ENCODE measurements at places on chromosomes 11 and 22. TPM values are rescaled to one million over a fixed set of nuclear protein-coding genes. Genes with fewer than 3 reads are reported as not detected.
A peak's percentile ranks its signal among the peaks of the same experiment; 100 is the strongest.

Gene TCF20
- 66.1 TPM for total RNA-seq

Gene TUB
- 16.3 TPM for total RNA-seq

DNA sequence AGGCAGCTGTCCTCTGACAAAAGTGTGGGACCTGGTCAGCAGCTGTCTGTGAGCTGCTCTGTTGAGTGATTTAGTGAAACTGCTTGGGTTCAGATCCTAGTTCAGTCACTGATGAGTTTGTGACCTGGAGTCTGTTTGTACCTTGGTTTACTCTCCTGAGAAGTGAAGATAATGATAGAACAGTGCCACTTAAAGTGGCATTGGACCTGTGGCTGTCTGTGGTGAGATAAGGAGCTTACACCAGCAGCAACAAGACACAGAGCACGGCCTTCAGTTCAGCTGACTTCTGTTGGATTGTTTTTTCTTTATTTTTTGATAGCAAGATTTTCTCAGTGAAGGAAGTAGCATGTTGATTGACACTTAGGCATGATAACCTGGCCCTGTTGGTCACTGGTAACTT lies 46.2 kb upstream of the CTTN start:
- peaks cover 28% of the 10 kb centered on the region for H3K36me3 ChIP-seq
- no peaks in the 10 kb centered on the region for H3K27me3 ChIP-seq
- no peak overlapping the region for H3K27ac ChIP-seq
- no peaks in the 10 kb centered on the region for H3K4me1 ChIP-seq

Gene FAT3
- 16.4 TPM for total RNA-seq

- peak overlapping the region; percentile 95 for H3K27ac ChIP-seq
- peaks cover 18% of the 10 kb centered on the region for H3K36me3 ChIP-seq
- no peak for DNase-seq
- H3K4me3 ChIP-seq: peak overlapping the region; percentile 86
- no peaks in the 10 kb centered on the region for H3K27me3 ChIP-seq
Measured at GRCh38 chr11:74493791-74494630, 487 bp upstream of the LIPT2 start.

Gene OSBP2
- total RNA-seq: 9.5 TPM

DNA sequence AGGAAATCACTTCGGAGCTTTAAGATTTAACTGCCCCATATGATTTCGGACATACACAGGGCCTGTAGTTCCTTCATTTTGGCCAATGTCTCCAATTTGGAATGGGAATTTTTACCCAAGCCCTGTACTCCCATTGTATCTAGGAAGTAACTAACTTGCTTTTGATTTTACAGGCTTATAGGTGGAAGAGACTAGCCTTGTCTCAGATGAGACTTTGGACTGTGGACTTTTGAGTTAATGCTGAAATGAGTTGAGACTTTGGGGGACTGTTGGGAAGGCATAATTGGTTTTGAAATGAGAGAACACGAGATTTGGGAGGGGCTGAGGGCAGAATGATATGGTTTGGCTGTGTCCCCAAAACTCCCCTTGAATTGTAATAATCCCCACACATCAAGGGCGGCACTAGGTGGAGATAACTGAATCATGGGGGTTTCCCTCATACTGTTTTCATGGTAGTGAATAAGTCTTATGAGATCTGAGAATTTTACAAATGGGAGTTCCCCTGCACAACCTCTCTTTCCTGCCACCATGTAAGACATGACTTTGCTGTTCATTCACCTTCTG lies 130.5 kb downstream of the LARGE1 start:
- peaks cover 27% of the 10 kb centered on the region for H3K4me1 ChIP-seq
